CD4-positive, alpha-beta T cell treated with Interleukin-21 for 1 hour (primary cell): ENCODE measurements at places on chromosomes 16 and 17.
A peak's percentile ranks its signal among the peaks of the same experiment; 100 is the strongest.

- DNase-seq = peak; percentile 19
These were observed 44.3 kb downstream of the RGS9 start for GRCh38 chr17:65181237-65182061.

- no peak for DNase-seq
These were observed 34.5 kb downstream of the ABCC12 start for GRCh38 chr16:48121276-48121675.

- DNase-seq = no peak
These were observed 418.6 kb downstream of the TOX3 start for GRCh38 chr16:52128361-52128760.

DNA sequence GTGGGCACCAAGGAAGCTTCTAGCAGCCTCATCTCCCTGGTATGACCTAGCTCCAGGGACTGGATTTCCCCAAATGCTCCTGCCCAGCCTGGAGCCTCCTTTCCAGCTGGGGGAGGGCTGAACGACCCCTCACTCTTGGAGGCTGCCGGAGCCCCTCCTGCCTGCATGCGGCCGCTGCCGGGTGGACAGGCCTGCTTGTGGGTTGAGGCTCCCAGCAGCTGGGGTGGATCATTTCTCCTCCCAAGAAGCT lies 213.6 kb downstream of the SEC14L1 start:
- DNase-seq = no peak

DNA sequence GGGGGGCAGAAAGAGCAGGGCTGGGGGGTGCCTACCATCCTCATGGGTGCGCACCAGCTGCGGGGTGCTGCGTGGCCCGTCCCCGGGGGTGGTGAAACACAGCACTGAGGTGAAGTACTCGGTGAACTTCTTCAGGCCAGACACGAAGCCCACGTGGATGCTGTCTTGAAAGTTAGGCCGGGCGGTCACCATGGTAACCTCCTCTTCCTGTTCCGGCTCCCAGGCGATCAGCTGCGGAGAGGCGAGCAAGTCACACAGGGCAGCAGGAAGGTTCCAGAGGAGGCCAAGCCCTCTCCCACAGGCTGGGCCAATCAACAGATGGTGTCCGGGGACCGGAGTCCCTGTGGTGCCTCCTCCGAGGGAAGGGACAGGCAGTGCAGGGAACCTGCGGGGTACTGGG lies 90.1 kb upstream of the CDC42EP4 start:
- DNase-seq = peak; percentile 25
